ENCODE measurements at places on chromosomes 1 and 21.

GRCh38 chr1:62294261-62294660, 25.0 kb downstream of the KANK4 start:
- DNase-seq, result no peak

GRCh38 chr1:53121319-53122172, 20.9 kb downstream of the SLC1A7 start:
- DNase-seq, result no peak

DNA sequence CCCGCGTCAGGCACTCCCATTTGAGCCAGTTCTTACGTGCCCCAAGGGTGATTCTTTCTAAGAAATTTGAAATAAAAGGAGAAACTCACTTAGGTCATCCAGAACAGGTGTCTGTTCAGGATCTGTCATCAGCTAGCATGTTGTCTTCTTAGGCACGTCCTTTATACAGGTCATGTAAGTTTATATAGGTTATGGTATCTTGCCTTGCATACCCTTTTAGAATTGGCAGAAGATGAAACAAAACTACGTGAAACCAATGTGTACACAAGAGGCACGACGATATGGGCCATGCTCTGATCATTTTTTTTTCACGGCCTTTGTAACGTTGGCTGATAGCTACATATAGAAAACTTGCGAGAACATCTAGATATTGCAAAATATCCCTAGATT, 579 bp upstream of the GTF2B start:
- DNase-seq, result no peak

- DNase-seq, result no peak
Measured at GRCh38 chr1:32045772-32046171, 27.0 kb upstream of the TMEM39B start.

- DNase-seq, result no peak
Measured at GRCh38 chr21:36769051-36769839, 70.3 kb downstream of the SIM2 start.

DNA sequence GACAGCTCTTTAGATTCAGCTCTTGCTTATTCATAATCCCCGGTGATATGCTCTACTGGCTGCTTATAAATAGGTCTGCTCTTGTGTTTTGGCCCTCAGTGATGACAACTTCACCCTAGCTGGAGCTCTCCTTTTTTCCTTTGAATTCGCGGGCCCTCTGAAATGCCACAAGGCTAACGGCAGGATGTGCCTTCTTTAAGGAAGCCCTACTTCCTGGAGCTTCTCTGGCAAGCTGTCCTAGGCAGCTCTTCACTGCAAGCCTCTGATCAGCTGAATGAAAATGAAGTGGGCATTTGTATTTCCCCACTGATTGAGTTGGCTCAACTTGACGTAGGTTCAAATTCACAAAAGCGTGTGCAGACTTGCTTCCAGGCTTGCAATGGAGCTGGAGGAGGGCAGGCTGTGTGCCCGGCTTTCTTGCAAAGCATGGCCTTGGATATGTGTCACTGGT, 22.2 kb downstream of the SGIP1 start:
- DNase-seq, result no peak

GRCh38 chr1:154489695-154490274, 12.2 kb upstream of the TDRD10 start:
- no peak for DNase-seq

GRCh38 chr1:42680921-42681683, 1.1 kb upstream of the YBX1 start:
- peak; percentile 46 for DNase-seq

DNA sequence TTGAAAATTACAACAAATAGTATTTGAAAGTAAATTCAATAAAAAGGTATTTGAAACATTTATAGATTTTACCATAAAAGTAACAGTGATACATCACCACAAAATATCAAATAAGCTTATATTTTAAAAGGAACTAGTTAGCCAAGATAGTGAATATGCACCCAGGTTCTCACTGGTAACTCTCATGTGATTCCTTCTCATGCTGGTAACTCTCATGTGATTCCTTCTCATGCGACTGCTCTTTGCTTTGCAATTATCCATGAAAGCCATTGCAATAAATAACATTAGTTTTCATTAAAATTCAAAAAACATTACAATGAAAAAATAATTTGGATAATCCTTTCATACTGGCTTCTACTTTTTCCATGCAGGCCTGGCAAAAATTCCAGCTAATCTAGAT, 75.4 kb downstream of the AHCTF1 start:
- no peak for DNase-seq

- DNase-seq, result no peak
Measured at GRCh38 chr21:41987310-41987709, 22.9 kb downstream of the ZBTB21 start.

DNA sequence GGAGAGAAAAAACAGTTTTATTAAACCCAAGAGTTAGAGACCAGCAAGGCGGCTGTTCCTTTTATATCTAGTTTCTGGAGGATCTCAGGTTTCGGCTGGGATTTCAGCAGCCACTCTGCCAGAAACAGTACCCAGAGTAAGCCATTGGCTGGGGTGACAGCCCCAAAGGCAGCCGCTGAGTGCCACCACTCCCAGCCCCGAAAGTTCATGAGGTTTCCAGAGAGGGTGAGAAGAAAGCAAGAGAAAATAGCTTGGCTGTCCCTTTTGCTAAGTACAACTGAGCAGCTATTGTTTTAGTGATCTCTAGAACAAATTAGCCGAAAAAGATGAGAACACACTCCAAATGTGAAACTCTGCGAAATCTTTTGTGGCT, 1.2 kb downstream of the SH3BGR start:
- DNase-seq, result no peak

DNA sequence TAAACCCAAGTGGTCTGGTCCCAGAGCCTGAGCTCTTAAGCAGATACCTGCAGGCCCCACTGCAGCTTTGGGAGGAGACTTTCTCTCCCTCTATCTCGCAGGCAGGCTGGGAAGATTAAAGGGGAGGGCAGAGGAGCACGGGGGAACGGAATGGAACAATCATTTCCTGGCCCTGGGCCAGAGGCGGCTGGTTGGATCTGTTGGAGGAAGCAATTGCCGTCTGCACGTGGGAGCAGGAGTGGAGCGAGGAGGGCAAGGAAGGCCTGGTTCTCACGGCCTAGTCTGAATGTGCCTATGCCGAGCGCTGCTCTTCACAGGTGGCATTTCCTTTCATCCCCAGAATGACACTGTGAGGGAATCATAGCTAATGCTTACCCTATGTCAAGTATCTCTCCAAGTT, 23.7 kb downstream of the NKAIN1 start:
- DNase-seq, result no peak

DNA sequence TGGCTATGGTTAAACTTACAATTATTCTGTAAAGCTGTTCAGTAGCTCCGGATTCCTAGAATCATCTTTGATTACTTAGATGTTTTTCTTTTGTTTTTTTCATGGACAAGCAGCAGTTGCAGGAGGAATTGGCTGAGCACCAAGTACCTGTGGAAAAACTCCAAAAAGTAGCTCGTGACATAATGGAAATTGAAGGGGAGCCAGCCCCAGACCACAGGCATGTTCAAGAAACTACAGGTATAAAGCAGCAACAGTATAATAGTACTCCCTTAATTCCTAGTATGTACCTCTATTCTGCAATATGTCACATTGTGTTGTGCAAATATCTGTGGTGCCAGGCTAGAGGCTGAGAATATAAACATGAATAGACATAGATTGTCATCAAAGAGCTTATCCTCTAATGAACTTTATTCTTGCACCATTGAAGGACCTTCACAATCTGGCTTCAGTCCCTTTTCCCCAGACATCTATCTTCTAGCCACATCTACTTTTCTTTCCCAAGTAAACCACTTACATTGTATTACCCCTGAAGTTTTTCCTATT, 132.3 kb upstream of the BMP8A start:
- no peak for DNase-seq

- DNase-seq, result no peak
Measured at GRCh38 chr21:17673261-17674020, 60.7 kb upstream of the BTG3 start.

DNA sequence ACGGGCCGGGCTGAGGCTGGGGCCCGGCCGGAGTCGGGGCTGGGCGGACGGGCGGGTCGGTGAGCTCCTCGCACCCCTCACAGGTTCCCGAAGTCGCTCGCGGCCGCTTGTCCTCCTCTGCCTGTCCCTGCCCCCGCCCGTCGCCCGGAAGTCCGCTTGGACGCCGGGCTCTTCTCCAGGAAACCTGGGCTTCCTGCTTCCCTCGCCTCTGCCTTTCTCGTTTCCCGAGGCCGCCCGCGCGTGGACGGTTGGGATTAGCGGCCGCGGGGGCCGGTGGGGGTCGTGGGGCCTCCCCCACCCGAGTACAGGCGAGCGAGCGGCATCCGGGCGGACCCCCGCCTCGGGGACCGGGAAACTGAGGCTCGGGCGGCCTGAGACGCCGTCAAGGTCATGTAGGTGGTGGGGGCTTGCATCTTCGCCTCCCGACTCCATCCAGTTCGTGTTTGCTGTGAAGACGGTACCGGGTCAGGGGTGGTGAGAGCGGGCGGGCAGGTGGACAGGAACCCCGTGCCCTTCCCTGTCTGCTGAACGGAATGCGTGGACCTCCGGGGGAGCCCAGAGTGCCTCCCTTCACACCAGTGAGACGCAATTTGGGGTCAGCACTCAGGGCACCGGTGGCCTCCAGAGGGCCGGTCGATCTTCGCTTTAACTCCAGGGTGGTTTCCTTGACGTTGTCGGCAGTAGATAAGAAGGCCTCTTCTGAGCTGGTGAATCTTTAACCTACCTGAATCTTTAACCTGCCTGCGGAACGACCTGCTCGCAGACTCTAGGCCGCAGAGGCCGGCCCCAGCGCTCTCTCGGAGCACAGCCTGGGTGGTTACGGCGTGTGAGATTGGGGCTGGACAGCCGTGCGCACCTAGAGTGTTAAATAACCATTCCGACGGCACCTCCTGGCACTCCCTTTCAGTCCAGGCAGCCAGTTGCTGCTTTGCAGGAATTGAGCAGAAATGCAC, 686 bp downstream of the ARF1 start:
- peak; percentile 30 for DNase-seq

DNA sequence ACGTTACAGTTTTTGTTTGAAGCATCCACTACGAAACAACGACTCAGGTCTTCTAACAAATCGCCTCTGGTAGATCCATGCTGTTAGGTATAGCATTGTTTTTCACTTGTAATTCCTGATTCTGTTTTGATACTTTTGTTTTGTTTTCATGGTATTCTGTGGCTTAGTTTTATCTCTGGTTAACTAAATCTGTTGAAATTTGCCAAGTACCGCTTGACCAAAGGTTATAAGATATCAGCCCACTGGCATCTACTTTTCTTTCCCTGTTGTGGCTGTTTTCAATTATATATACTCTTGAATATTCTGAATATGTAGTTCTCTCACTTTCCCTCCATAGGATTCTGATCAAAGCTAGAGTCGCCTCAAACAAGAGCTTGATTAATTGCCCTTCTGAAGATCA, 274.8 kb upstream of the C1orf105 start:
- no peak for DNase-seq

- no peak for DNase-seq
Measured at GRCh38 chr1:239891621-239892358, 199.9 kb upstream of the FMN2 start.

DNA sequence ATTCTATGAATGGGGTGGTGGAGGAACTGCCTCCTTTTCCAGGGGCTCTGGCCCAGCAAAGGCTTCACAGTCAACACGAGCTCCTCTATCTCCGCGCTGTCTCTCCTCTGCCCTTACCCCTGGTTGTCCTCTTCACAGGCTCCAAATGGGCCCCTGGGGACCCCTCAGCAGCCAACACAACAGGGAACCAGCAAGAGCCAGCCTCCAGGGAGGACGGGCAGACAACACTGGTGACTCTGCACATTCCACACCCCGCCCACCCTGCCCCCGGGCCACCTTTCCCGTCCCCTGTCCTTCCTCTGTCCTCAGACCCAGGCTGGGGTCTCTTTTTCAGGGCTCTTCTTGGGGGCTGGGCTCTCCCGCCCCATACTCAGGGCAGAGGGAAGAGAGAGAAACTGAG, 17.5 kb upstream of the ETV3 start:
- DNase-seq, result no peak

GRCh38 chr1:183241471-183241870, 55.4 kb downstream of the LAMC2 start:
- no peak for DNase-seq

DNA sequence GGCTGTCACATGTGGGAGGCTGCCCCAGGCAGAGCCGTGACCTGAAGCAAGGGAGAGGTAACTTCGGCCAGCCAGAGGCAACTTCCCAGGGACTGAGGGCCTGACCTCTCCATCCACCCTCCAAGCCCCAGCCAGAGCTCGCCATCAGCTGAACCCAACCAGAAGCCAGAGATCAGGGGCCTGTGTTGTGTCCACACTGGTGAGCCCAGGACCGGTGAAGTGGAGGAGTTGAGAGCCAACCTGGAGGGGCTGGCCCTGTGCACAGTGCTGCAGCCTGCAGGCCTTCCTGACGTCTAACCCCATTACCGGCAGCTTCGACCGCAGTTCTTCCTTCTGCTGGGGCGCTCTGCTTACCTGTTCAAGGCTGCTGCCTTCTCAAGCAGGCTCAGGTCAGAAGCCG, 19.6 kb upstream of the PDE9A start:
- DNase-seq, result no peak

GRCh38 chr1:14507262-14507661, 91.2 kb upstream of the KAZN start:
- DNase-seq, result no peak
